ENCODE measurements at places on chromosomes 16 and 17.
A peak's percentile ranks its signal among the peaks of the same experiment; 100 is the strongest.

GRCh38 chr17:81404558-81405165, 9.4 kb downstream of the BAHCC1 start:
- DNase-seq: no peak

DNA sequence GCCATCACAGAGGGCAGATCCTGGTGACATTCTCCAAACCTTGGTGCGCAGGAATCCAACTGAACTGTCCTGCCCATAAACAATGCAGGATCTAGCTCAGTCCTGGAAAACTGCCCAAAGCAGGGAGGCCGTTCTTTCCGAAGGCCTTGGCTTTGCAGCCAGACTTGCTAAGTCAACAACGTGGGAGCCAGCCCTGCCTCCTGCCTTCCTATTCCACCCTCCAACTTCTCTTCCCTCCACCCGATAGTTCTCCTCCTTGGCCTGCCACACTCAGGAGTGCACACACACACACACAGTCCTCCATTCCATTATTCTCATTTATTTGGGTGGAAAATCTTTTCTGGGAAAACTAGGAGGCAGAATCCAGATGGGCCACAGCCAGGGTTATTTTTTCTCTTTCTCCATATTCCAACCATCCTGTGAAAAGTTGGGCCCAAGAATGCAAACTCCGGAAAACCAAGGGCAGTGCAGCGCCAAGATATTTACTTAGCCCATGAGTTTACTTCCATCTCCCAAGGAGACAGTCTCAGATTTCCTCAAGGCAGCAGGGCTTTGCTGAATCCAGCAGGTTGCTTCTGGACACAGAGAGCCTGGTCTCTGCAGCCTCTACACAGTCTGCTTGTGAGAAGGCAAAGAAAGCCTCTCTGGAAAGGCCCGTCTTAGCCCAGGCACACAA, 15.8 kb downstream of the COPRS start:
- DNase-seq: peak; percentile 91

GRCh38 chr17:31806921-31807320, 52.1 kb downstream of the COPRS start:
- DNase-seq: no peak

DNA sequence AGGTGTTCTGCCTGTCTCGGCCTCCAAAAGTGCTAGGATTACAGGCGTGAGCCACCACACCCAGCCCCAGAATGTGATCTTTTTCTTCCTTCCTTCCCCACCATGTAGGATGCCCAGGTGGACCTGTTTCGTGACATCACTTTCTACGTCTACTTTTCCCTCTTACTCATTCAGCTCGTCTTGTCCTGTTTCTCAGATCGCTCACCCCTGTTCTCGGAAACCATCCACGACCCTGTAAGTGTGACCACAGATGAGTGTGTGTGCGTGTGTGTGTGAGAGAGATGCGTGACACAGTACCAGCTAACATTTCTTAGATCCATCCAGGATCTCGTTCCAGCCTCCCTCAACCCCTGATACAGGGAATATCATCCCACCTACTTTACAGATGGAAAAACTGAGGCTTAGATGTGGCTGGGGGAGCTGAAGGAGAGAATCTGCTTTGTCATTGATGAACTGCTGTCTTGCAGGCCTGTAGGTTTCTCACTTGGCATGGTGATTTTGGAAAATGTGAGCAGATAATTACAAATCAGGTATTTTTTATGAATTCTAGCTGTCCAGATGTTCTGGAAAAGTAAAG, 67.1 kb downstream of the ABCC1 start:
- no peak for DNase-seq

DNA sequence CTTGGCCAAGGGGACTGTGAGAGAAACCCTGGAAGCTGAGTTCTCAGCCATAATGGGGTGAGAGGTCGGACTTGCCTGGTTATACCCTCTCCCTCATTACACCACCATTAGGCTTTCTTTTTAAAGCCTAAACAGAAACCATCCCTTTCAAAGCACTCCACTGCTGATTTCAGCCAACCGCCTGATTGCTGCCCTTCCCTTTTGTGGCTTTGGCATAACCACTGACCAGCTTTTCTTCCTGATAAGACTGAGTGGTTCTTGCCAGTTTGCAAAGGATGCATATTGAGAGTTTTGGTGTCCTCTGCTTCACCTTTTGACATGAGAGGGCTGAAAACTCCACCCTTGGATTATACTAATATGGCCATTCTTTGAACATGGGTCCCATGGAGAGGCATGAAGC, 308.2 kb upstream of the GOT2 start:
- DNase-seq: no peak

DNA sequence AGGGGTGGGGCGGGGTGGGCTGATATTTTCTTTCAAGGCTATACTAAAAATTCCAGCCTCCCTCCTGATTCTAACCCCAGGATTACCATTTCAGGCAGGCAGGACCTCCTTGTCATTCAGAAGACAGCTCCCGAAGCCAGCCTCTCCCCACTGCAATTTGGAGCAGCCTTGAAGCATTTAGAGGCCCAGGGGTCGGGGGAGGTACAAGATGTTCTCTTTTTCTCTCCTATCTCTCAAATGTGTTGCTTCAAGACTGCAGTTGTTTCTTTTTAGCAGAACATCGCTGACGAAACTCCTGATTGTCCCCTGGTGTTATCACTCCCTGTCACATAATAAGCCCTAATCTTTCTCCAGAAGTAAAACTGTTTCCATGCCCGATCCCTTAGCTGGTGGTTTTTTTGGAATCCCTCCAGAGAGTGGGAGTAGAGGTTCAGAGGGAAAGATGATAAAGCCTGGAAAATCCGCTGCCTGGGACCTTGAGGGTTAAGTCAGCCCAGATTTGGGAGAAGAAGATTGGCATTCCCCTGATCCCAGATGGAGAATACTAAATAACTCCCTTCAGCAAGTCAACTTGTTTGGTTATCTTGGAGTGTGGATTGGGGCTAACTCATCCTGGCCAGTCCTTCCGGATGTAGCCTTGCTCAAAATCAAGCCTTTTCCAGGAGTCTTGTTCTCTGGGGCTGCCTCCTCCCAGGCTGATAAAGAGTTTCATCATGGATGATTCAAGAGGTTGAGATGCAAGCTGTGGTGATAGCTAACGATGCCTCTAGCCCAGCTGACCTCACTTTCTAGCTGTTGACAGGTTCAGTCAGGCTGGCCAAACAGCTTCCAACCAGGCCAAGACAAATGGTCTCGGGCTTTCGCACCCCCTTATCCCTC, 71.3 kb downstream of the SOX9 start:
- DNase-seq: peak; percentile 40

DNA sequence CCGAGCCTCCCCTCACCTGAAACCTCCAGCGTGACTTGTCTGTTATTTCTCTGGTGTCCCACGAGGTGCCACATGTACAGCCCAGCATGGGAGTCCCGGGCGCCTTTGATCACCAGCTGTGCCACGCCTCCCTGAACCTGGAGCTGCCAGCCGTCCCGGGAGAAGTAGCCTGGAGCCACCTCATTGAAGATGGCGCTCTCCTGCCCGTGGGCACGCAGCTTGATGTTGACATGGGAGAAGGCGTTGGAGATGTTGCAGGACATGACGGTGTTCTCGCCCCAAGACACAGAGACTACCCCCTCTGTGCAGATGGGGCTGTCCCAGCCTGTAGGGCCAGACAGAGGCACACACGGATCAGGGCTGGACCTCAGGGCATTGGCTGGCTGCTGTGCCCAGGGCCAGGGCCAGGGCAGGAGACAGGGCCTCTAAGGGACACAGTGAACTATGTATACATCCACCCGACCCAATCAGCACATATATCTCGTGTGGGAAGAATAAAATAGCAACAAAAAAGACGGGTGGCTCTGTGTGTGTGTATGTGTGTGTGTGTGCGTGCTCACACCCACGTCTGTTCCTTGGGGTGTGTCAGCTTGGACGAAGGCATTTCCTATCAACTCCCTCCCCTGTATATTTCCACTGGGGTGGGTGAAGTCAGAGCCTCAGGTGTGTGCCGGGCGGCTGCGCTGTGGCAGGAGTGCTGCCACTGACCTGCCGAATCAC, 7.3 kb upstream of the CD7 start:
- DNase-seq: no peak

- no peak for DNase-seq
These were observed 17.1 kb downstream of the SAP30BP start for GRCh38 chr17:75684249-75684648.

DNA sequence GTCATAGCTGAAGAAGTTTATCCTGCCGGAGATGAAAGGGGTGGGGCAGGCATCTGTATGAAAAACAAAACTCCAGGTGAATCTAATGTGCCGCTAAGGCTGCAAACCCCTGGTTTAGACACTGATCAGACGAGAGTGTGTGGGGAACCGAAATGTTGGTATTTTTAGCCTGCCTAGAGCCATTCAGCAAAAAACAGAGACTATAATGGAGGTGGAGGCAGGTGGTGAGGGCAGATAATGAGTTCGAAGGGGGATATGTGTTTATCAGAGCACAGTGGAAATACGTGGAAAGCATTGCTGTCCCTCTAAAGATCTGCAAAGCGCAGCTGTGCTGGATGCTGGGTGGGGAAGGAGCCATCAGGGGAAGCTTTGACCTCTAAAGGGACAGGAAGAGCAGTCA, 127.5 kb upstream of the WSCD1 start:
- DNase-seq: no peak

- no peak for DNase-seq
These were observed 888 bp downstream of the PIGW start for GRCh38 chr17:36535669-36536081.

DNA sequence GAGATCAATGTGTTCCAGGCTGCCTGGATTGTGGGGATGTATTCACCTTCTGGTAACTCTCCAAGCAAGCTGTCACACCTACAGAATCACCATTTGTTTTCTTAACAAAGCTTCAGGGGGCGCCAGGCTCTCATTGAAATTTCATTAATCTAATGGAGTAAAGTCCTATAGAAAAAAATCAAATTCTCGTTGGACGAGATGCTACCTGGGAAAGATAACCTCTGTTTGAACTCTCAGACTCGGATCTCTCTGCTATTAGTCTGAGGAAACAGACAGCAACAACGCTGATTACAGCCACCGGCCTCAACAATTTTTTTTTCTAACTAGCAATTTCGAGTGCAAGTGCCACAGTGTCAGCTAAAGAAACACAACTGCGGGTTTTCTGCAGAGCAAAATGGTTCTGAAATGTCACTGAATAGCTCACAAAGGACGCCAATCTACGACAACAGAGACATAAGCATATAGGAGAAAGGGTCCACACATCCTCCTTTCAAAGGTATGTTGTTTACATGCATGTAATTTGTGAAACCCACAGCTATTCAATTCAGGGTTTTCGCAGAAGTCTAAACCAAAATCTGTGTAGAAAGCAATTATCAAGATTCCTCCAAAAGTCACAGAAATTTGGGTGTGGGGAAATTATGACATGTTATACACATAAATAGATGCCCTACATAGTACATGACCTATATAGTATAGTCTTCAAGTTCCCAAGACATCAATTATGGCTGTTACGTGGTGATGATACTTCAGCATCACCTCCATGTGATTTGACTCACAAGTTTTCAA, 135.8 kb downstream of the SKAP1 start:
- peak; percentile 7 for DNase-seq

- DNase-seq: no peak
These were observed 13.9 kb downstream of the CD300A start for GRCh38 chr17:74480290-74480689.

GRCh38 chr17:80813318-80813717, 178.3 kb upstream of the CHMP6 start:
- DNase-seq: no peak

DNA sequence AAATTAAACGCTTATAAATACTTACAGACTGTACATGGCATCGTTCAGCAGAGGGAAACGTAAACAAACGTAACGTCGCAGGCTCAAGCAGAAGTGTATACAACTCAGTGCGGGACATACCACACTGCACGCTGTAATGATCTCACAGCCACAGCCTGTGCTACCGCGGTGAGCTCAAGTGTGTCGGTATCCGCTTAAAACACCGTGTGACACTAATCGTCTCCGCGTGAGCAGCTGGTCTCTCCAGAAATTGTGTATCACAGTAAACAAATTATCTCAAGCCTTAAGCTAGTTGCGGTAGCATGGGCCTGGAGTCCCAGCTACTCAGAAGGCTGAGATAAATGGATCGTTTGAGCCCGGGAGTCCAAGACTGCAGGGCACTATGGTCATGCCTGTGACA, 115.3 kb downstream of the ANKRD11 start:
- no peak for DNase-seq

- no peak for DNase-seq
These were observed 5.3 kb upstream of the ADAT1 start for GRCh38 chr16:75628351-75628750.

- no peak for DNase-seq
These were observed 23.7 kb downstream of the ACSF3 start for GRCh38 chr16:89117227-89117974.

- no peak for DNase-seq
These were observed 32.2 kb downstream of the KIAA0753 start for GRCh38 chr17:6608321-6608720.

DNA sequence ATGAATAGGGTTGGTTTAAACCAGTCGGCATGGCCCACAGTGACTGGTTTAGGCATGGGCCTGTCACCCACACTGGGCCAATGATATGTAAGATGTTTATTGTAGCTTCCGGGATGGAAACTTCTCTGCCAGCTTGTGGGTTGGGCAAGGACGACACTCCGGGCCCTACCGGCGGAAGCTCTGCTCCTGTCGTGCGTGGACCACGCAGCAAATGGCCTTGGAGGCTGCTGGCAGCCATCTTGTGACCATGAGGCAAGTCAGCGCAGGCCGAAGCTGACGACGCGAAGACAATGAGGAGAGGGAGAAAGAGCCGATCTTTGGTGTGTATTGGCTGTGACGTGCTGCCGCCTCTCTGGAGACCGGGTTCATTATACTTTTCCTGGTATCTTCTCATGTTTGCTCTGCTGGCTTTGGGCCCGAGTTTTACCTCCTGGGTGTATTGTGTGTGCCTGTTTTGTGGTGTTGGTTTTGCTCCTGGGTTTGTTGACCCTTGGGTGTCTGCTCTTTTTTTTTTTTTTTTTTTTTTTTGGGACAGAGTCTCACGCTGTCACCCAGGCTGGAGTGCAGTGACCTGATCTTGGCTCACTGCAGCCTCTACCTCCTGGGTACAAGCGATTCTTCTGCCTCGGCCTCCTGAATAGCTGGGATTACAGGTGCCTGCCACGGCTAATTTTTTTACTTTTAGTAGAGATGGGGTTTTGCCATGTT, 15.4 kb downstream of the SLC25A10 start:
- DNase-seq: no peak

DNA sequence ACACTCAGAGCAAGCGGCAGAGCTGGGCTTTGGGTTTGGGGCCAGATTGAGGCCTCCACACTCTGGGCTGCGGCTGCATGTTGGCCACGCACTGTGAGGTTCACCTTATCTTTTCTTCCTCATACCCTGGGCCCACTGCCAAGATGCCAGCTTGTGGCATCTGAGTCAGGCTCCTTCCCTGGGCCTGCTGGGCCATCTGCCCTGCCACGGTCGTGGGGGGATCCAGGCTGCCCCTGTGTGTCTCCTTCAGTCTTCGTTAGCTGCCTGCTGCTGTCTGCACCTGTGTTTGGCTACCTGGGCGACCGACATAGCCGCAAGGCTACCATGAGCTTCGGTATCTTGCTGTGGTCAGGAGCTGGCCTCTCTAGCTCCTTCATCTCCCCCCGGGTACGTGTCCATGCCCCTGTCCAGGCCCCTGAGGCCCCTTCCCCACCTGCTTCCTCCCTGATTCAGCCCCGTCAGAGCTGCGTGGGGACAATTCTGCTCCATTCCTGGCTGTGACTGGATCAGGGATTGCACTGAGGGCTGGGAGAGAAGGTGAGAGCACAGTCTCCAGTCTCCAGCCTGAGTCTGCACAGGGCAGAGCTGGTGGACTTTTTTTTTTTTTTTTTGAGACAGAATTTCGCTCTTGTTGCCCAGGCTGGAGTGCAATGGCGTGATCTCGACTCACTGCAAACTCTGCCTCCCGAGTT, 11.2 kb downstream of the SPNS3 start:
- DNase-seq: peak; percentile 23

Data from muscle of leg (tissue), 16 donors.